ENCODE measurements at places on chromosomes 1 and 21.

DNA sequence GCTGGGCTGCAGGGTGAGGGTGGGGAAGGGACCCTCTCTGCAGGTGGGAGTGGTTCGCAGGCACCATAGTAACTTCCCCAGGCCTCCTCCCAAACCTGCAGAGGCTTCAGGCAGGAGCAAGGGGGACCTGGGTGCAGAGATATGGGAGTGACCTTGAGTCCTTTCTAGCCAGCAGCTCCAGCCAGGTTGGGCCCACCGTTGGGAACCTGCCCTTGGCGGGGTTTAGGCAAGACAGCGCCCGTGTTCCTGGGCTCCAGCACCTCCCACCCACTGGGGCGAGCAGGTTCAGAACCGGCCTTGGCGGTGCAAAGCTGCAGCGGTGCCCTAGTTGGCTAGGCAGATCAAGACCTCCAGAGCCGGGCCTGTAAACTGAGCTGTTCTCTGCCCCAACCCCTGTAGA, 2.2 kb upstream of the PRDM16 start:
- DNase-seq, result no peak

DNA sequence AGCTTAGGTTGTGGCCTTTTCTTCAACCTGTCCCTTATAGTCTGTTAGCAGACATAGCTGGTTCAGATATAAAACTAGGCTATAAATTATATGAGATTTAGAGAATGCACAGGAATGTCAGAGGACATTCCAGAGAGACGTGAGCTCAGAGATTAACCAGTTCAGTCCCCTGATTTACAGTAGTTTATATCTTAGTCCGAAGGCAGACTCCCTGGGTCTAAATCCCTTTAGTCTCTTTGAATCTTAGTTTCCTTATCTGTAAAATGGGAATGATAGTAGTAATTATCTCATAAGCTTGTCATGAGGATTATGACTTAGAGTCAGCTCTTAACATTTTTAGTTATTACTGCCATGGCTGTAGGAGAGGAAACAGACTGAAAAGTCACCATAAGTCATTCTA, 45.5 kb upstream of the PLXNA2 start:
- DNase-seq, result no peak

- peak; percentile 8 for DNase-seq
Observed at GRCh38 chr21:38806153-38806941, 618 bp downstream of the ETS2 start.

DNA sequence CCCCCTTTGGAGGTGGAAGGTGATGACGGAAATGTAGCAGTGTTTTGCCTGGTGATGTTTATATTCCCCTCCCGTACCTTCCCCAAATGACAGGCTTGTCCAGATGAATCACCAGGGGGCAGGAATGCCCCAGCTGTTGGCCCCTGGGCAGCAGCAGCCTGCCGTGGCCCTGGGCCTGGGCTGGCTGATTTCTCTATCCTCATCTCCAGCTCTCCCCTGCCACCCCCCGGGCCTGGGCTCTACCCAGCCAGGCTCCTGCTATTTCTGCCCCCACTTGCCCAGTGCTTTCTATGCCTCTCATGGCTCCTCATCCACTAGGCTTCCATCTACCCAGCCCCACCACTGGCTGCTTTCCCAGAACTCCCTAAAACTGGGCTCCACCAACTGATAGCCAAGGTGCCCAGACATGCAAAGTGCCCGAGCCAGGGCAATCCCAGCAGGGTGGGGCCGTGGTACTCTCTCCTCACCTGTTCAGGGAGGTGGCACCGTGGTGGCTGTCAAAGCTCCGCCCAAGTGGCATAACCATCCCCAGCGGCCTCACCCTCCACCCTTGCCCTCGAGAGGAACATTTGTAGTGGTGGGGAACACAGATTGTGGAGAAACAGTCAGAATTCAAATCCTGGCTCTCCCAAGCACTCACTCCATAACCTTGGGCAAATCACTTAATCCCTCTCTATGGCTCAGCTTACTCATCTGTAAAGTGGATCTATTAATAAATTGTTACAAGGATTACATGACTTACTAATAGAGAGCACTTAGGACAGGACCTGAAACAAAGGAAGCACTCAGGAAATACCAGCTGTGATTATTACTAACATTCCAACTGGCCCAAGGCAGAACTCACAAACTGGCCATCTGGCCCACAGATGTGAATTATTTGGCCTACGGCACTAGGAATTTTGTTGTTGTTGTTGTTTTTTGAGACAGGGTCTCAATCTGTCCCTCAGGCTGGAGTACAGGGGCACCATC, 12.8 kb upstream of the ECE1 start:
- no peak for DNase-seq

DNA sequence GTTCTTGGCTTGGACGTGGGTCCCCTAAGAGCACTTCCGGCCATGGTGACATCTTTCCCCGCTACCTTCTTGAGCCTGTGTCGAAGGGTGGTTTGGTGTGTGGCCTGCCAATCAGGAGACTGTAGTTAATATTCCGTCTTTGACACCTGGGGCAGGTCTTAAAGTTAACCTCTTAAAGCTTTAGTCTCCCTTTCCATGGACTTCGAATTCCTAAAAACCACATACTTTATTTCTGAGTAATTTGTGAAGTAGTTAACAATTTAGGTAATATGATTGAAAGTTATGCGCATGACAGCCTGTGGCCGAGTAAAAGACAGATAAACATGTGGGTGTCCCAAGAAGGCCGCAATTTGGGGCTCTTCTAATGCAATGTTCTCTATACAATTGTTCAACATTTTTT, 10.2 kb upstream of the RAB29 start:
- DNase-seq, result no peak

DNA sequence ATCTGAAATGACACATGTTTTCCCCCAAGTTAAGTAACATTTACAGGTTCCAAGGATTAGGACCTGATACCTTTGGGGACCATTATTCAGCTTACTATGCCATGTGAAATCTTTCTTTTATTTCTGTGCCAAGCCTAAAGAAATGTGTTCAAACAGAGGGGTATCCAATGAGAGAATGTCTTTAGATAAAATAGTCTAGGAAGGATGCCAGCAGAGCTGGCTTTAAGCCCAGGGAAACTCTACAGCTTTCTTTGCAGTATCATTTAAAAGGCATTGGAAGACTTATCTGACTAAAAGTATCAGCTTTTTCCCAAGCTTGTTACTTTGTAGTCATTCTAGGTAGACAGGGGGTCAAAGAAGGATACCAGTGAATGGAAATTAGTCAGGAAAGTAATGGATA, 860.4 kb downstream of the PLA2G4A start:
- no peak for DNase-seq

DNA sequence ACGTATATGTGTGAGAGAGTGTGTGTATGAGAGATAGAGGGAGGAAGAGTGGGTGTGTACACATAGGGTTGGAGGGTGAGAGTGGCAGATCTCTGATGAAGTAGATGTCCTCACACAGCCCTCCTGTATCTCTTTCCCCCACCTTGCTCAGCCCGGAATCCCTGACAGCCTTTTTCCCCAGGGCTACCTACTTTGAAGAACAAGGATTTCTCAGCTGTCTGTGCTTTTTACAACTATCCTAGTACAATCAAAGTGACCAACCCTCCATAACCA, 29.1 kb upstream of the CADM3 start:
- no peak for DNase-seq

- no peak for DNase-seq
Observed at GRCh38 chr1:230892018-230892491, 23.7 kb upstream of the C1orf198 start.

DNA sequence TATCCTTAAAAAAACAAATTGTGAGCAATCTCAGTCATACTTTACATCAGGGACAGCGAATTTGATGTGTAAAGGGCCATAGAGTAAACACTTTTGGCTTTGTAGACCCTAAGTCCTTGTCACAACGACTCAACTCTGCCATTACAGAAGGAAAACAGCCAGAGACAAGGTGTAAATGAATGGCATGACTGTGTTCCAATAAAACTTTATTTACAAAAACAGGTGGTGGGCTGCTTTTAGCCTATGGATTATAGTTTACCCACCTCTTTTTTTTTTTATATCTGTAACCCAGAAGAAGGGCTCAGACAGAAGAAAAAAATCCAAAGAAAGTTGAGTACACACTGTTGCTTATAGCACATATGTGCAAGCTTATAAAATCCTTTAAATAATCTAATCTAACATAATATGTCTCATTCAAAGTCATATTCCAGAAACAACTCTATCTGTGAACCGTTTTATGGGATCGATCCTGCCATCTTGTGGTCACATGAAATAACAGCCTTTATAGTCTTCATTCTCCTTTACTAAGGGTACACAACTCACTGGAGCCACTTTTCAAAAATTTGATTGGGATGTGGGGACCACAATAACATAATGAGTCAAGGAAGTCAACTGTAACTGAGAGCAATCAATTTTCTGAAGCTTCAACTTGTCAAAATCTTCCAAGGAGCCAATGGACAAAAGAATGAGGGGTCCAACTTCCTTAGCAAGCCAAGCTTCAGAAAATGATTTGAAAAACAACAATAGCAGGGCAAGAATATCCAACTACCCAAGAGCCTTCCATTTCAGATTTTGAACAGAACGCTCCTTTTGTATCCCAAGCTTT, 142.2 kb upstream of the KRTAP19-8 start:
- DNase-seq, result peak; percentile 78

- no peak for DNase-seq
Observed at GRCh38 chr1:46424730-46425129, 30.6 kb downstream of the FAAH start.

DNA sequence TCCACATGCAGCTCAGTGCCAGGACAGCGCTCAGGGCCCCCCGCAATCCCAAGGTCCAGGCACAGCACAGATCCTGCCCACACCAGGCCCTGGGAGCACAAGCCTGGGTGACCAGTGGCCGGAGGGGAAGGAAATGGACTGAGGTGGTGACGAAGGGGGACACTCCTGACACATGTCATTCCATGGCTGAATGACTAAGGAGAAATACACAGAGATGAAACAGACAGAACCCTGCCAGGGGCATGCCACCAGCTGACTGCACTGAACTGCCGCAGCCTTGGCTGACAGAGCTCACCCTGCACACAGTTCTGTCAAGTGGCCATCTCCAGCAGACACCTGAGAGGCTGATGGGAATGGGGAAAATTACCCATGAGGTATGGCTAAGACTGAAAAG, 56.1 kb downstream of the HSF2BP start:
- no peak for DNase-seq

- no peak for DNase-seq
Observed at GRCh38 chr1:48692235-48692634, 84.5 kb downstream of the BEND5 start.

DNA sequence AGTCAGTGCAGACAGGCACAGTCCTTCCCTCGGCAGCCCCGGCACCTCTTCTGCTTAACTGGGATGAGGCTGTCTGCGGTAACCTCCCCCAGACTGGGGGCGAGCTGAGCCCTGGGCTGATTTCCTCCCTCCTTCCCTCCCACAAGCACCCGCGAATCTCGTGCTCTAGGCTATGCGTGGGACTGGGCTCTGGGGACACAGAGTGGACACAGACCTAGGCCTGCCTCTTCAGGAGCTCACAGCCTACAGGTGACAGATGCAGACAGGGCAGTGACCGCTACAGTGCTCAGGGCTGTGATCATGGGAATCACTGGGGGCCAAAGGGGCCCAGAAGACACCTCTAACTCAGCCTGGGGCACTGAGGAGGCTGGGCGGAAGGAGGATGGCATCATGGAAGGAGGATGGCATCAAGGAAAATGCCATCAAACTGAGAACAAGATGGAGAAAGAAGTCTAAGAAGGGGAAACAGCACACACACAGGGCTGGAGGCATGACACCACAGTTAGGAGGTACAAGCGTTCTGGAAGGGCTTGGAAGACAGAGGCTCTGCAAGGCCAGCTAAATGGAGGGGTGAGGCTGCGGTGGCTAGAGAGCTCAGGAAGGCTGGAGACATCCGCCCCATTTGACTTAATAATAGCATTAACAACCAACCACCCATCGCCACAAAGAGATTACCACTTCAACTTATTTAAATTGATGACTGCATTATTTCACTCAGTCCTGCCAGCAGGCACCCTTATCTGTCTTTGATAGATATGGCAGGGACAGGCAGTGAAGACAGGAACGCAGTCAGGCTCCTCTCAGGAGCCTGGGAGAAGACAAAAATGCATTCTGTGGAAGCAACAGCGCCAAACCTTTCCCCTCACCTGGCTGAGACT, 4.2 kb downstream of the TTC39A start:
- no peak for DNase-seq

DNA sequence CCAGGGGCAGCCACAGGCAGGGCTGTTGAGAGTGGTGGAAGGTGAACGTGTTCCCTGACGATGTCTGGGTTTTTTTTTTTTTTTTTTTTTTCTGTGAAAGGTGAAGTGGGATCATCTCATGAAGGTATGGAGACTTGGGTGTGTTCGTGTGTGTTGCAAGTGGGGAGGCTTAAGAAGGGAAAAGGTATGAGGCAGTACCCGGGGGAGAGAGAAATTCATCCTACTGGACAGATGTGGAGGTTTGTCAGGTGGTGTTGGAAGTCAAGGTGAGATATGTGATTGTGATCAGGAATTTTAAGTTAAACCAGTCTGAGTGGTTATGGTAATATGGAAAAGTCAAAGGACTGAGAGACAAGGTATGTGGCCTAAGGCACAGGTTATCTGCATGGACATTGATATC, 5.3 kb downstream of the C1orf115 start:
- no peak for DNase-seq

GRCh38 chr1:63693944-63694571, 79.8 kb upstream of the ROR1 start:
- no peak for DNase-seq

GRCh38 chr1:207021139-207021861, 11.3 kb downstream of the C1orf116 start:
- no peak for DNase-seq

DNA sequence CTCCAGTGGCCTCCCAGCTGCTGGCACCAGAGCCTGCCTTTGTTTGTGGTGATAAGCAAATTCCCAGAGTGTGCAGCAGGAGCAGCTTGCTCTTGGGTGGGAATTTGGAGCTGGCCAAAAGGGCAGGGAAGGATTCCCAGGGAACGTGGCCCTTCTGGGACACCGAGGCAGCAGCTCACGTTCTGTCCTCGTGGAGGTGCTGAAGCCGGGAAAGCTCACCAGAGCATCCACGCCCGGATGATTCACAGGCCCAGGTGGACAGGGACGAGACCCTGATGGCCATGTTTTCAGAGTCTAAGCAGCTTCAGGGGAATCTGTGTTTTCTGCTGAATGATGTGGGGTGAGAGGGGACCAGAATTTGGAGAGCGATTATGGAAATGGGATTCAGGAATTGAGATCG, 19.1 kb upstream of the KLHDC7A start:
- no peak for DNase-seq

DNA sequence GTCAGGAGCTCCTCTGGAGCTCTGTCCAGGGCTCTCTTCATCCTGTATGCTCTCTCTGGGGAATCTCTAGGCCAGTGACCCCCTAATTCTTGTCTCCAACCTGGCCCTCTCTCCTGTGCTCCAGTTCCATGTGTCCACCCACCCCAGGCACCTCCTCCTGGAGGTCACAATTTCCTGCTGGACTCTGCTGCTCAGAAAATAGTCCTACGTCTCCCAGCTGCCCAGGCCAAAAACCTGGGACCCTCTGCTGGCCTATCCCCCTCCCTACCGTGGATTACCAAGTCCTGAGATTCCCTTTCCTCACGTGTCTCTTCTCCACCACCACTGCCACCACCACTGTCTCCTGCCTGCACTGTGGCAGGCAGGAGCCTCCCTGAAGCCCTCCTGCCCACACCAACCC, 11.7 kb downstream of the NES start:
- no peak for DNase-seq
